ENCODE measurements at places on chromosomes 7 and 10.

DNA sequence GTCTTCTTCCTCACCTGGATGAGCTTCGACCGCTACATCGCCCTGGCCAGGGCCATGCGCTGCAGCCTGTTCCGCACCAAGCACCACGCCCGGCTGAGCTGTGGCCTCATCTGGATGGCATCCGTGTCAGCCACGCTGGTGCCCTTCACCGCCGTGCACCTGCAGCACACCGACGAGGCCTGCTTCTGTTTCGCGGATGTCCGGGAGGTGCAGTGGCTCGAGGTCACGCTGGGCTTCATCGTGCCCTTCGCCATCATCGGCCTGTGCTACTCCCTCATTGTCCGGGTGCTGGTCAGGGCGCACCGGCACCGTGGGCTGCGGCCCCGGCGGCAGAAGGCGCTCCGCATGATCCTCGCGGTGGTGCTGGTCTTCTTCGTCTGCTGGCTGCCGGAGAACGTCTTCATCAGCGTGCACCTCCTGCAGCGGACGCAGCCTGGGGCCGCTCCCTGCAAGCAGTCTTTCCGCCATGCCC, 4.3 kb downstream of the GPER1 start:
- no peak for DNase-seq

DNA sequence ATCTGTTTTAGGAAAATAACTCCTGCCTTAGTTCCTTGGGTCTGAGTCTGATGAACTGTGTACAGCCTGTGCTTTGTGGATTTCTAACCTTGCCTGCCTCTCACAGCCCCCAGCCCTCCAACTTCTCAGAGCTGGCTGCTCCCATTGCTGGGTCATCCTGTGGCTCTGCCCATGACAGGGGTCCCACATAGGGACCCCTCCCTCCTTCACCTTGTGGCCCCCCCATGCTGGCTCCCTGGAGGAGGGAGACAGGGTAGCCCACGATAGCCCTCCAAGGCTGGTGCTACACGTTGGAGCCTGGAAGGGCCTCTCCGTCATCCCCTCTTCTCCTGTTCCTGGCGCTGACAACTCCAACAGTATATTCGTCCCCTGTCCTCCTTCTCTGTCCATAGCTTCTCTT, 2.8 kb upstream of the DENND2A start:
- no peak for DNase-seq

DNA sequence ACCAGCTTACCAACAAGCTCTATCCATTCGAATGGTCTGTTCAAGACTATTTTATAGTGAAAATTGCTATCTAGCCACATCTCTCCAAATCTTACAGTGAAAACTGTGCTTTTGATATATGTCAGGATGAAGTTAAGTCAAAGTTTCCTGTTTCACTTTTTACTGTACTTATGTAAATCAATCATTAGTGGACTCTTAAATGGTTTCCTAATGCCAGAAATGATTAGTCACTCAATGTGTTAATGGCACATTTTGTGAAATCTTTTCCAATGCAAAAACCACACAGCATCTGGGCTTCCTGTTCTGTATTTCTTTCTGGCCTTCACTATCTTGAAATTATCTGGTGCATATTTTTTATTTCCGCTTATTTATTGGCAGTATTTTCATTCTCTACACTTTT, 87.3 kb upstream of the STEAP1B start:
- no peak for DNase-seq

GRCh38 chr7:81676813-81677212, 93.0 kb downstream of the HGF start:
- DNase-seq, result no peak

- no peak for DNase-seq
Observed at GRCh38 chr7:85172530-85172941, 14.3 kb downstream of the SEMA3D start.

DNA sequence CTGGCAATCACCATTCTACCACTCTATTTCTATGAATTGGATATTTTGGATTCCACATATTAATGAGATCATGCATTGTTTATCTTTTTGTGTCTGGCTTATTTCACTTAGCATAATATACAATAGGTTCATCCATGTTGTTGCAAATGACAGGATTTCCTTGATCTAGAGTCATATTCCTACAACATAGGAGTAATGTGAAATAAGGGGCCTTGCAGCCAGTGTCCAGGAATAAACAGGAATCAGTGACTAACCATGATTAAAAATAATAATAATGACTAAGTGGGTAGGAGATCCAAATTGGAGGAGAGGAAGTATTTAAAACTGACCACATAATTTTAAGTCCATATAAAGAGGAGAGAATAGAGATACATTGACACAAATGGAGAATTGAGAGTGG, 49.9 kb downstream of the SCIN start:
- DNase-seq, result no peak

GRCh38 chr10:120891365-120891764, 40.2 kb downstream of the WDR11 start:
- no peak for DNase-seq

DNA sequence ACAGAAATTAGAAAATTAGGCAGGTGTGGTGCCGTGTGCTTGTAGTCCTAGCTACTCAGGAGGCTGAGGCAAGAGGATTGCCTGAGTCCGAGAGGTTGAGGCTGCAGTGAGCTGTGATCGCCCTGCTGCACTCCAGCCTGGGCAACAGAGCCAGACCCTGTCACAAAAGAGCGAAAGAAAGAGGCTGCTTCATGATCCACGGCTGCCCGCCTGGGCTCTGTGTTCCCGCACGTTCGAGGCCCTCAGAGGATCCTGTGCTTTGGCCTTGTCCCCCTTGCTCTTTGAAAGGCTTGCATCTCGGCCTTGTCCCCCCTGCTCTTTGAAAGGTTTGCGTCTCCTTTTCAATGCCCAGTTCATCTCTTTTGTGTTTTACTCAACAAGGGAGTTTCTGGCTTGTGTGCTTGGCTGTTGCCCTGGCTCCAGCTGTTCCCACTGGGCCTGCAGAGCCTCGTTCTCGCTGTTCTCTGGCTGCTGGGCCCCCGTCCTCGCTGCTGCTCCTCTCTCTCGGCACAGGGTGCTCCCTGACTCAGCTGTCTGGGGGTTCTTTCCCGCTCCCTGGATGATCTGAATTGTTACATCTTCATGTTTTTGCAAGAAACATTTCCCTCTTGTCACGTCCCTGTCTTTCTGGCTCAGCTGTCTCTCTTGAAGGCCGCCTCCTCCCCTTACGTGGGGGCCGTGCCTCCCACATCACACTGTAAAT, 45.1 kb upstream of the INPP5A start:
- no peak for DNase-seq

DNA sequence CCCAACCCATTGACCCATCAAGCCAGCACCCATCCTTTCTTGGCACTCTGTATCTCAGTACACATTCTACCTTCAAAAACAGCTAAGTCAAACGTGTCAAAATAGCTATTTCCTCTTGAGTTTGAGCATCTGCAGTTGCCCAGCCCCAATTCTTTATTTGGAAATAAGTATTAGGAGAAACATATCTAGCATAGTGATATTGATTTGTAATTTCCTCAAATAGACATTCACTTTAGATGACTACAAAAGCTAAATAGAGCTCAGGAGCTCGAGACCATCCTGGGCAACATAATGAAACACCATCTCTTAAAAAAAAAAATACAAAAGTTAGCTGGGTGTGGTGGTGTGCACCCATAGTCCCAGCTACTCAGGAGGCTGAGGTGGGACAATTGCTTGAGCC, 59.2 kb upstream of the AGBL3 start:
- DNase-seq, result no peak

DNA sequence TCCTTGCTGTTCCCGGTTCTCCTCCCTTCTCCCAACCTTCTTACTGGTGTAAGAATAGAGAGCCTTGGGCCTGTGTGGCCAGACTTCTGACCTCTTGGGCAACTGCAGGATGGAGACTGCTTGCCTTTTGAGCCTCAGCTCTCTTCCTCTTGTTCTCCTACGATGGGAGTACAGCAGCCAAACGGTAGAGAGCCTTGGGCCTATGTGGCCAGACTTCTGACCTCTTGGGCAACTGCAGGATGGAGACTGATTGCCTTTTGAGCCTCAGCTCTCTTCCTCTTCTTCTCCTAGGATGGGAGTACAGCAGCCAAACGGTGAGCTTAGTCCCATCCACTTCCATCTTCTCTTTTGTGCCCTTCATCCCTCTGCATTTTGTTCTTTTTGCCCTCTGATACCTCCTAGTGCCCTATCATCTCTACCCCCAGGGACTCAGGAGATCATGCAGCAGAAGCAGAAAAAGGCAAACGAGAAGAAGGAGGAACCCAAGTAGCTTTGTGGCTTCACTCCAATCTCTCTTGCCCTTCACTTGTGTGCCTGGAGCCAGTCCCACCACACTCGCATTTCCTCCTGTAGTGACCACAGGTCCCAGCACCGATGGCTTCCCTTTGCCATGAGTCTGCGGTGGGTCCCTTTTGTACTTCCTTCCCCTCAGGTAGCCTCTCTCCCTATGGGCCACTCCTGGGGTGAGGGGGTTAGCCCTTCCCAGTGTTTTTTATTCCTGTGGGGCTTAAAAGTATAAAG, 15.3 kb downstream of the SLC25A13 start:
- no peak for DNase-seq

GRCh38 chr10:116723428-116724281, 18.7 kb downstream of the HSPA12A start:
- no peak for DNase-seq

DNA sequence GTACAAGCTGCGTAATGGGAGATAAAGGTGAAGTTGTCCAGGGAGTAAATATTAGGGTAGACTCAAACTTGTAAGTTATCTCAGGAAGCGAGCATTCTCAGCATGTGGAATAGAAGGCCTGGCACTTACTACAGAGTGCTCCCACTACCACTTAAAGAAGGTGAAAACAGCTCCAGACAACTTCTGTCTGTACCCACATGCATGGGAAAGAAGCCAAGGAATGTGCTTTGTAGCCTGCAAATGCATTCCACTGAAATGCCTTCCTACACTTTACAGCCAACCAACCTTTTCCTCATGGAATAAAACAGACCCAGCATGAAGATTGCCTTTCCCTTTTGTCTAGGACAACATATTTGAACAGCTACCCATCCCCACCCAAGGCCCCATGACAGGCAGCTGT, 45.4 kb upstream of the NPSR1 start:
- no peak for DNase-seq
